Naive thymus-derived CD4-positive, alpha-beta T cell (primary cell): ENCODE measurements at places on chromosomes 4 and X. TPM values are rescaled to one million over a fixed set of nuclear protein-coding genes. Genes with fewer than 3 reads are reported as not detected.
A peak's percentile ranks its signal among the peaks of the same experiment; 100 is the strongest.

L1CAM gene
- 8.3 and 9.2 TPM in 2 replicates for total RNA-seq

- DNase-seq = no peak
Measured at GRCh38 chr4:176774852-176775251, 17.9 kb downstream of the VEGFC start.

AR gene
- total RNA-seq = not detected

EXOC1L gene
- not detected for total RNA-seq

PDE6B gene
- 18.0 TPM for total RNA-seq

DNA sequence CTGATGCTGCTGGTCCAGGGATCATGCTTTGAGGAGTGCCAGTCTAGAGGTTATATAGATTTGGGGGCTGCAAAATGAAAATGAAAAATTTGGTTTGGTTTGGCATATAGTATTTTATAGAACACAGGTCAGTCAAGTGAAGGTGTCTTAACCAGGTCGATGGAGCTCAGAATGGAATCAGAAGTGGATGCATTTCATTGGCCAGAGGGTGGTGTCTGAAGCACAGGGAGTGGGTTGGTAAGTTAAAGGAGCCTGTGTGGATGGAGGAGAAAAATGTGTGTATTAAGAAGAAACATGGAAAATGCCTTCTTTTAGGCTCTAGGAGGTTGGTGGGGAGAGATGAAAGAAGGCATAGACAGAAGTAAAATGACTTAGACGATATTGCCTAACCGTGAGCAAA, 8.6 kb downstream of the GALNT7 start:
- DNase-seq = no peak

GRCh38 chrX:134373736-134374135, 86.2 kb upstream of the HPRT1 start:
- no peak for DNase-seq

DNA sequence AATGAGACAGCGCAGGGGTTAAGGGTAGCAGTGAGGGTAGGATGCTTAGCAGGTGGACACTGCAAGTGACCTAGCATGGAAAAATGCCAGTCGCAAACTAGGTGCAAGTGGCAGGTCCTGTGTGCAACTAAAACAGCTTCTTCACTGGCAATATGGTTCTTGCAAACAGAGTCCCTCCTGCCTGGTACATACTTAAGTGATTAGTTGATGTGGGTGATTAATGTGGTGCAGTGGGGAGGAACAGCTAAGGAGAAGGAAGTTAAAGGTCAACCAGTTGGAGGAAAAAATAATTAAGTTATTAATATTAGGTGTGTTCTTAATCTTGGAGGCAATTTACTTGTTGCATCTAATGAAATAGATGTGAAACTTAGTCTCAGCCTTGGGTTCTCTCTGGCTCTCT, 121.6 kb upstream of the IGFBP7 start:
- DNase-seq = no peak

DNA sequence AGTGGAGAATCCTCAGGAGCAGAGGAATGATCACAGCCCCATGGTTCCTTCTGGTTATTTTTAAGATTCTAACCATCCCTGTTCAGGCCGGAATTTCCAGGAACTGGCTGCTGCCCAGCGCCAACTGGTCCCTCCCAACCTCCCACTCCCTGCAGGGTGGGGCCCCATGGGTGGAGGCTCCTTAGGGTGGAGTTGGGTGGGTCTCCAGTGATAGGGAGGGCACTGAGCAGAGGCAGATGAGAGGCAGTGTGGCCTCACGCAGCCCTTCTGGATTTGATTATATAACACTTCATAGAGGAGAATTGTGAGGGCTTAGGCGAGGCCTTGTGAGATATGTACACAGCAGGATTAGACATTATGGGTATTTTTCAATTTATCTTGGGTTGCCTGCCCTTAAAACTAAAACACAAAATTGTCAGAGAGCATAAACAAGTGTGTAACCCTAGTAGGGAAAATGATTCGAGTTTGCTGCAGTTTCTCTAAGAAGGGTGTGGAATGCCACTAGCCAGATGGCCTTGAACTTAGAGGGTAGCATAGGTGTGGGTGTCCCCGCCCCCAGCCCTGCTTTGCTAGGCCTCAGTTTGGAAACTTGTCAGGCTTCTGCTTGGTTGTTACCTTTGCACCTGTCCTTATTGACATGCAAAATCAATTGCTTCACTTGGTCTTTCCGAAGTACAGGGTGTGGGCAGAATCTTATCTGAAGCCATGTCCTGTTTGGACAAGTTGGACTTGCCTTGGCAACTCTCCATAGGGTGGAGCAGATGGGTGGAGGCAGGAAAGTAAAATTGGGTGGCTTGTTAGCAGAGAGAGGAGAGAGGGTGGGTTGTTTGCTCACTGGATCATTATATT, 9.4 kb downstream of the KLF3 start:
- no peak for DNase-seq

GRCh38 chrX:106783716-106784115, 18.8 kb upstream of the TBC1D8B start:
- DNase-seq = no peak

DNA sequence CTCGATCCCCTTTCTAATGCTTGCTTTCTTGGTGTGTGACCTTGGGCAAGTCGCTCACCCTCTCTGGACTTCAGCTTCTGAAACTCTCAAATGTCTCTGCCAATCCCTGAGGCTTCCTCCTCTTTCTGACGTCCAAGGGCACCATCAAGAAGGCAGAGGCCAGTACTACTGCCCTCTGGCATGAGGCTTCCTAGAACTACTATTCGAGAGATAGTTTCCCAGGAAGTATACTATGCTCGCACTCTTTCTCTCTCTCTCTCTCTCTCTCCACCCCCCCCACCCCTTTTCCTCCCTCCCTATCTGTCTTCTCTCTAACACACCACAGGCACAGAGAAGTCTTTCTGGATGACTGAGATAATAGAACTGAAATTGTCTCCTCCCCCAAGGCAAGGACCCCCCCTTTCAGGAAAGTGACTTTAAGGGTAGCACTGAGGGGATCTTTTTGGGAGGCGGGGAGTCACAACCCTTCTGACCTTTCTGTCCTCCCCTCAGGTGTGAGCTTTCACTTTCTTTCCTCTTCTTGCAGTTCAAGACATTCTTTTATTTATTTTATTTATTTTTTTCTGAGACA, 20.0 kb upstream of the BCOR start:
- no peak for DNase-seq

PF4V1 gene
- not detected for total RNA-seq

- no peak for DNase-seq
Measured at GRCh38 chrX:67693928-67694327, 150.1 kb downstream of the AR start.

DNA sequence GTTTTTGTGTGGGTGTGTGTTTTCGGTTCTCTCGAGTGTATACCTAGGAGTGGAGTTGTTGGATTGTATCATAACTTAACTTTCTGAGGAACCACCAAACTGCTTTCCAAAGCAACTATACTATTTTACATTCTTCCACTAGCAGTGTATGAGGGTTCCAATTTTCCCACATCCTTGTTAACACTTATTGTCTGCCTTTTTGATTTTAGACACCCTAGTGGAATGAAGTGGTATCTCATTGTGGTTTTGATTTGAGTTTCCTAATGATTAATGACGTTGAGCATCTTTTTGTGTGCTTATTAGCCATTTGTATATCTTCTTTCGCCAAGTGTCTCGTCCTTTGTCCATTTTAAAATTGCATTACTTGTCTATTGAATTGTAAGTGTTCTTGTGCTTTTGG, 118.6 kb downstream of the REPS2 start:
- DNase-seq = no peak

- DNase-seq = no peak
Measured at GRCh38 chrX:39718981-39719380, 378.8 kb downstream of the BCOR start.

DNA sequence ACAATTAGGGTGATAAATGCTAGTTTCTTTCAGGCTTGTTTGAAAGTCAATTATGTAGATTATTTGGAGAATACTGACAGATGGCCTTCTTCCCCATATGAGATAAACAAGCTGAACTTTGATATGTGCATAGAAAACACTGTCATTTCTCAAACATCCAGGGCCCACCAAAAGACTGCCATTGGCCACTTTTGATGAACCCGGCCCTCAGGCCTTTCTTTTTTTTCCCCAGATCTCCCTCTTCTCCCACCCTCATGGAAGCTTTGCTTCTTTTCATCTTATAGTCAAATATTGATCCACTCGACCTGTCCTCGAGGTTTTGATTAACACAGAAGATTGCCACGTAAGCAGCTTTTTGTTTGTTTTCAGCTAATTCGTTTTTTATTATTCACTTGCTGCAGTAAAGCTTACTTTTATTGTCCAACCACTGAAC, 377.4 kb downstream of the SMARCA1 start:
- no peak for DNase-seq

DNA sequence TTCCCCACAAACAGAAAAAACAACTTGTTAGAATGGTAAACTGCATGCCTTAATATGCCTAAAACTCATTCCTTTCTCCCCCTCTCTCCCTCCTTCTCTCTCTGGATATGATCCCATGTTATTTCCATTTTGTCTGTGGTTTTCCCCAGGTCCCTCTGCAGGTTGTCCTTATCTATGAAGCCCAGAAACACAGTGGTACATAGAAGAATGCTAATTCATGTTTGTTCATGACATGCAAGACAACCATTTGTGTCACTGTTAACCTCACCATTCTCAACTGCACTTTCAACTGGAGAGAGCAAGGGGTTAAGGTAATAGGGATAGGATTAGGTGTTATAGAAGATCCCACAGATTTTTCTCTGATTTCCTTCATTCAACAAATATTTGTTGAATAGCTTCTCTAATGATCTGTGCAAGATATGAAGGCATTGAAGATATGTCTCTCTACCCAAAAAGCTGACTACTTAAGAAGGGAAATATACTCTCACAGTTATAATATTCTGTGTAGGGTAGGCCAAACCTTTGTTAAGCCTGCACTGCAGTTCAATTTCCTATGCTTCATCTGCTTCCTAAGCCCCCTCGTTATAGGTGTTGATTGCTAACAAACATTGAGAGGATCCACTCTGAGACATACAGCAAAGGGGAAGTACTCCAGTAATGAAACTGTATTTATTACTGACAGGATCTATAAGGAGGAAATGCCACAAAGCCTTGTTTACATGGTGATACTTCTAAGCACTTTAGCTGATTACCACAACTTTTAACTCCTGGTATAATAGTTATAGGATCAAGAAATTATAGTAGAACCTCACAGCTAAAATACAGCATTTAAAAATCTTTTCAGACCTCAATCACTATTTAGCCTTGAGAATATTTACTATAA, 96.1 kb downstream of the FRYL start:
- no peak for DNase-seq

DNA sequence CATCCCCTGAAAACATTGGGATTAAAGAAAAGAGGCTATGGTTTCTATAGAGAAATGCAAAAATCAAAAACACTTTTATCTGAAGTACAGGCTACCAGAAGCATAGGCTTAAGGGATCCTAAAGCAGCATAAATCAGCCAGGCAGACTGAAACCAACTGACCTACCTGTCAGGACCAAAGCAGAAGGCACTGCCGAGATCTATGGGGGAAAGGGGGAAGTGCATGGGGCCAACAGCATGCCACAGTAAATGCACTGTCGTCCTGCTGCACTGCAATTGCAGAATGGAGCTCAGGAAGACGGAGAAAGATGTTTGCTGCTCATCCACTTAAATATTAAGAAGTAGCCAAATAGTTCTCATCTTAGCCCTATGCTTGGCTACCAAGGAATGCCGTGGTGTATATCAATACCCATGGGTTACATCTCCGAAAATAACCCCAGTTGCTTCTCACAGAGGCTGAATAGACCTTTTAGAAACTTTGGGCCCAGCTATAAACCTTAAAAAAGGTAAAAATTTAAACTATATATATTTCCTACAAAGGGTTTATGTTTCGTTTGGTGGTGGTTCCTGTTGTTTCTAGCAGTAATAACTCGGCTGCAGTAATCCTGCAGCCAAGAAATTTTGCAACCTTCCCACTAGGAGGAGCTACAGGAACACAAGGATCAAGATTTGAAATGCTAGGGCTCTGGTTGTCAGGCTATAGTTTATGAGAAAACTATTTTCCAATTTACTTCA, 312.2 kb upstream of the DIAPH2 start:
- DNase-seq = no peak

DNA sequence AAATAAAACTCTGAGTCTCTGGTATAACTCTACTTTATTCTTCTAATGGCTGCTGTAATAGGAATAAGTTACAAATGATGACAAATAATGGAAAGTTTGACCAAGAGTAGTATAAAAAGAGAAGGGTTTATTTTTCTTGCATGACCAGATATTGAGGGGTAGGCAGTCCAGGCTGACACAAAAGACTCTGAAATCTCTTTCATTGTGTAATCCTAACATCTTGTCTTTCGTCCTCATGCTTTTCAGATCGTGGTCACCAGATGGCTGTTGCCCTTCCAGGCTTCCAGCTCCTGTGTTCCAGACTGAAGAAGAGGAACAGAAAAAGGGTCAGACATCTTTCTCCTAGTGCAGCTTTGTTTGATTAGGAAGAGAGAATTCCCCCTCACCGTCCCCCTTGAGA, 176.9 kb upstream of the GK2 start:
- DNase-seq = no peak

DNA sequence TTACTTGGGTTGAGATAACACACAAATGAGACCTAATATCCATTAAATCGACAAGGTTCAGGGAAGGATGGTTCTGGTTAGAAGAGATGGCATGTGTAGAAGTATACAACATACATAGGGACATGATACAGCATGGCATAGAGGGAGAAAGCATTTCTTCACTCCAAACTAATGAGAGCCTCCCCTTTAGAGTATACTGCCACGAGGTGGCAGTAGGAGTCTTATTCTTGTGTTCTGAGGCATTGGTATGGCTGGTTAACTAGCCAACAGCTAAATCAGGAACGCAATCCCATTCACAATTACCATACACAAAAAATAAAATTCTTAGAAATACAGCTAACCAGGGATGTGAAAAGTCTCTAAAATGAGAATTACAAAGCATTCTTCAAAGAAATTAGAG, 29.1 kb upstream of the TRO start:
- DNase-seq = peak; percentile 34

DNA sequence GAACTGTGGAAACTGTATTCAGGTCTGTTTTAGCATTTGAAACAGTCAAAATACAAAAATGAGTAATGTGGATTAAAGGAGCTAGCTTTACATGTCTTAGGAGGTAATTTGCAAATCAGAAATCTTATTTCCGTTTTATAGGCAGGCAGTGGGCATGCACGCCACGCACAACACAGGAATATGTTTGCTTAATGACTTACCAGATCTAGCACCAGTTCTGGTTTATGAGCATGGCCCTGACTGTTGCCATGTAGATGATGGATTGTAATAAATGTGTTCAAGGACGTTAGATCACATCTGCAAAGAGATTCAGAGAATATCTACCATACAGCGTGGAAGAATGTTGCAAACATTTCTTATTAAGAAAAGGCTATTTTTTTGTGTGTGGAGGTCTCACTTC, 344.5 kb upstream of the NR3C2 start:
- no peak for DNase-seq

MMGT1 gene
- 28.4 TPM for total RNA-seq

- no peak for DNase-seq
Measured at GRCh38 chr4:101158507-101158906, 188.8 kb downstream of the PPP3CA start.
